Central memory CD8-positive, alpha-beta T cell (primary cell): ENCODE measurements at places on chromosomes 12 and 14.

DNA sequence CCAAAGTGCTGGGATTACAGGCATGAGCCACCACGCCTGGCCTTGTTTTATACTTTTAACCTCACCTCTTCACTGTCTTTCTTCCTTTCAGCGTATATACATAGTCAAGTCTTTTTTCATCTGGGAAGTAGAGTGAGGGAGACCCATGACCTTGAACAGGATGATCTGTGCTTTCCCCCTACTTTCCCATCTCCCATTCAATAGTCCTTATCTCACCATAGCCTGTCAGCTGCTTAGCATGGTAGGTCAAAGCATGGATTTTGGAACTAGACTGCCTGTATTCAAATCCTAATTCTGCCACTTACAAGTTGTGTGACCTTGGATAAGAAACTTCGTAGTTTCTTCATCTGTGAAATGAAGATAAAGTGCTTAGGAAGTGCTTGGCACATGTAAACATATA, 96.4 kb upstream of the MON2 start:
- DNase-seq, result no peak

DNA sequence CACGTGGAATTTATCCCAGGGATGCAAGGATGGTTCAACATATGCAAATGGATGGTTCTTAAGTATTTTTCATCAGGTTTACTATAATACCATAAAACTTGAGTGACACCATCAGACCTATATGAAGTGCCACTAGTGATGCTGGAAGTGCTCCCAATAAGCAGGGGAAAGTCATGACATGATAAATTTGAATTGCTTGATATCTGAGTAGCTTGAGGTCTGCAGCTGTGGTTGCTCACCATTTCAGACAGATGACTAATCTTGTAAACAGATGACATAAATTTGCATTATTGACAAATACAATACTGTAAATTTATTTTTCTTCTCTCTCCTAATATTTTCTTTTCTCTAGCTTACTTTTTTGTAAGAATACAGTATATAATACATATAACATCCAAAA, 13.7 kb upstream of the PRPF39 start:
- DNase-seq, result no peak

DNA sequence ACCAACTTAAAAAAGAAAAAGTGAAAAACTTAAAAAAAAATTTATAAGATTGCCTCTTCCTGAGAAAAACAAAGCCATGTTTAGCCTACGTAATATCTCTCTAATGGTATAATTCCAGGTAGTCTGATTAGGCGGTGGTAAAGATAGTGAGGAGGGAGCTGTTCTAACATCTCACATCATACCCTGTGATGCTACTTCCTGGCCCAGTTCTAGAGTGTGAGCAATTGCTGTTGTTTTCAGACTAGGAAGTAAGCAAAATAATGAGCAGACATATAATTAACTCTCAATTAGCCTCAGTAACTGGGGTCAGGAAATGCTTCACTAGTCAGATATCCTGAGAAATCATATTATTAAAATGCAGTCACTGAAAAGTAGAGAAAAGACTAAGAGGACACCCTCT, 113.9 kb downstream of the PHLDA1 start:
- DNase-seq, result no peak

DNA sequence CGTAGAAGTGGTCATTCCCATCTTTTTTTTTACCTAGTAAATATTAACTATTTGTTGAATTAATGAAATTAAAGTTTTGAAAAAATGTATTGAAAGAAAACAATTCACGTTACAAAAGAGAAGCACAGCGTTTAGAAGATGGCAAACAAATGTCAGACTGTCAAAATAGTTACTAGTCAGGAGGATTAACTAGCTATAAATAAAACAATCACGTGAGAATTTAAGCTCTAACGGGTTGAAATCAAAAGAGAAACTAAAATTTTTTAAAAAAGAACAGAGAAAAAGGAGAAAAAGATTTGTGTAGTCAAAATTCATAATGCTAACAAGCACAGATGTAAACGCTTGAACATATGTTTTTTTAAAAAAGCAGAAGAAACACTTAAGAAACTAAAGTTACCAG, 26.4 kb downstream of the DDHD1 start:
- DNase-seq, result no peak

GRCh38 chr12:132144810-132145168, 532 bp downstream of the NOC4L start:
- no peak for DNase-seq

DNA sequence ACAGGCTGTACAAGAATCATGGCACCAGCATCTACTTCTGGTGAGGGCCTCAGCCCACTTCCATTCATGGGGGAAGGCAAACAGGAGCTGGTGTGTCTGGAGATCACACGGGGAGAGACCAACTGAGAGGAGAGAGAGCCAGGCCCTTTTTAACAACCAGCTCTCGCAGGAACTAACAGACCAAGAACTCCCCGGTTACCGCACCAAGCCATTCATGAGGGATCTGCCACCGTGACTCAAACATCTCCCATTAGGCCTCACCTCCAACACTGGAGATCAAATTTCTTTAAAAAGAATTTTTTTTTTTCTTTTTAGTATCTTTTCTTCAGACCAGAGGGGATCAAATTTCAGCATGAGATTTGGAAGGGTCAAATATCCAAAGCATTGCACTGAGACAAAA, 16.7 kb upstream of the AQP2 start:
- no peak for DNase-seq

- no peak for DNase-seq
Measured at GRCh38 chr12:43103866-43104265, 448.1 kb downstream of the ADAMTS20 start.

DNA sequence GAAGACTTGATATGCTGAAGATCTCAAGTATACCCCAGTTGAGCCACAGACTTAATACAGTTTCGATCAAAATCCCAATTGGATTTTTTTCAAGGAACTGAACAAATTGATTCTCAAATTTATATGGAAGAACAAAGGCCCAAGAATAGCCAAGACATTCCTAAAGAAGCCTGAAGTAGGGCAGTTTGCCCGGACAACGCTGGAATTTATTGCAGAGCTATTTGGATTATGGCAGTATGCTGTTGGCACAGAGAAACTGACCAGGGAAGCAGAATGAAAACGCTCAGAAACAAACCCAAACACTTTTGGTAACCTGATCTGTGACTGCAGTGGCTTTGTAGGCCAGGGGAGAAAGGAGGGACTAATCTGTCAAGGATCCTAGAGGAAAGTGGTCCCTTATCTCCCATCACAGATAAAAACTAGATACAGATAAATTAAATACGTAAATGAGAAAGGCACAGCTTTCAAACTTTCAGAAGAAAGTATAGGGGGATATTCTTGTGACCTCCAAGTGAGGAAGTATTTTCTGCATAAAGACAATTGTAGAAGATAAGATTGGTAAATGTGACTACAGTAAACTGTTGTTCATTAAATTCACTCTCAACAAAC, 35.9 kb upstream of the GSC start:
- no peak for DNase-seq

DNA sequence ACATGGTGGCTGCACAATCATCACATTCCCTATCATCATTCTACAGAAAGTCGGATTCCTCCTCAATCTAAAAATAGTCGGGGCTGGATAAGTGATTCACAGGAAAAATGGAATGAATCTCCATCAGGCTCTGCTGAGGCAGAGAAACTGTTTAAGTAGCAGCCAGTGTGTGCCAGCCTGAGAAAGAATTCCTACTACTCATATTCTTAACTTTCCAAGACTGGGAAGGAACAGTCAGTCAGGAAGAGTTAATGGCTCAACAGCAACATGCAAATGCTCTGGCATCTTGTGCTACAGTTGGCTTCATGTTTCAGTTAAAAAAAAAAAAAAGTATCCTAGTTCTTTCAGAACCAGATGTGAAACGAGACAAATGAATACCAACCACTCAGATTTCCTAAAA, 187.0 kb downstream of the GRIP1 start:
- no peak for DNase-seq

DNA sequence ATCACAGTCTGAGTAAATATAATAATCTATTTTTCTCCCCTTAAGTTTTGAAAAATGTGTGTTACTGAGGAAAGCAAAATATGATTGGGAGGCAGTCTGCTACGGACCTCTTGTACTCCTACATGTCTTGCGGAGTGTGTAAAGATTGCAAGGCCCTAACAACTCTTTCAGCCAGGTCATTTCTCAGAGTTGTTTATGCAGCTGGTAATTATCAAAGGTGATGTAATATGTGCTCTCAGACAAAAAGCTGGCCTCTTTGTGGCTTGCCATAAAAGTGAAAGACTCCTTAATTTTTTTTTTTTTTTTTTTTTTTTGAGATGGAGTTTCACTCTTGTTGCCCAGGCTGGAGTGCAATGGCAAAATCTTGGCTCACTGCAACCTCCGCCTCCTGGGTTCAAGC, 40.5 kb upstream of the MON2 start:
- no peak for DNase-seq
